Activated T-cell treated with anti-CD3 and anti-CD28 coated beads for 24 hours (primary cell): ENCODE measurements at places on chromosomes 1 and 21.

DNA sequence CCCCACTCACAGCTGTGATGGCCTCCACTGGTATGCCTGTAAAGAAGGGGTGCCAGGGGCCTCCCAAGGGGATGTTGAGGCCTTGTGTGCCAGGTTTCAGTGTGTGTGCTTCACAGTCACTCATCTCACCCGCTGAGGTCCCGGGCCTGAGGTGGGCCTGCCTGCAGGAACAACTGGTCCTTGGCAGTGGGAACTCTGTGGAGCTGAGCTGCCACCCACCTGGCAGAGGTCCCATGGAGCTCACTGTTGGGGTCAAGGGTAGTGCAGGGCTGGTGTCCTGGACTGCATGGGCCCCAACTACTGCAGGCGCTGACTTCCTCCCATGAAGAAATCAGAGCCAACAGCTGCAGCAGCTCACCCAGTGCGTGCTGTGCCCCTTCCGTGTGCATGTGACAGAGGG lies 17.3 kb upstream of the ZNF678 start:
- DNase-seq, result no peak

- no peak for DNase-seq
Observed at GRCh38 chr21:37815893-37816292, 100.4 kb downstream of the KCNJ6 start.

DNA sequence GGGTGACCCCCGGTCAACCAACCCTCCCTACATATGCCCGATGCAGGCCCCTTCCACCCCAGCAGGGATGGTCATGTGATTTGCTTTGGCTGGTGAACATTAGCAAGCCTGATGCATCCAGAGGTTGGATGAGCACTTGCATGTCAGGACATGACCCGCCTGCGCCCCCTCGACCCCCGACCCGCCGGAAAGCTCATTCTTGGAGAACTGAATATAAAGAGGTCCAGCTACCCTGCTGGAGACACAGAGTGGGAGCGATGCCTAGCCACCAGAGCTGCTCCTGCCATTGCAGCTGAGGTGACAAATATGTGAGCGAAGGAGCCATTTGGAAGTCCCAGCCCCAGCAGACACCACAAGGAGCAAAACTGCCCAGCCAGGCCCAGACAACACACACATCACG lies 39.6 kb downstream of the COA6 start:
- no peak for DNase-seq

GRCh38 chr1:109529881-109530456 lies 9.7 kb upstream of the GPR61 start:
- DNase-seq, result no peak

DNA sequence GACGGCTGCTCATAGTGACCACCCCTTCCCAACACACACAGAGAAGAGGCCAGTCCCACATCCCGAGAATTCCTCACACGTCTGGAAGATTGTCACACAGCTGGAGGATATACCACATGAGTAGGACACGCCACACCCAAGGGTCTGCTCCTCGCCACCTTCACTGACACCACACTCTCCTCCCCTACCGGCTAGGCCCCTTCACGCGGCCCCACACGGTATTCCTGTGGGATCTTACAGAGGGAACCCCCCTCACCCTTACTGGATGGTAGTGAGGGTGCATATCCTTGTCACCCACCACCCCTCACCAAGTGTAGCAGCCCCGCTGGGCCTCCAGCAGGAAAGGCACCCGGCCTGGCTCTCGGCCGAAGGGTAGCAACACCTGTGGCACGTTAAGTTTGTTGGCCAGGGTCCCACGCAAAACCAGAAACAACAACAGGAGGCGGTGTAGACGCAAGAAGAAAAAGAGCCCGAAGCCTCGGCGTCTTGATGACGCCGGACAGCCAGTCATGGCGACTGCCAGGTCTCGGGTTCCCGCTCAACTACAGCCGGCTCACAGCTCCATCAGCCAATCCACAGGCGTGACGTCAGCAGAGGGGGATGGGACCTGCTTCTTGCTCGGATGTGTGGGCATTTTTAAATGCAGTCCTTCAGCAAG lies at the start of gene NUP210L:
Gene NUP210L (minus strand): TSS at position 540 of the 658 bp plus-strand sequence.
- no peak for DNase-seq

GRCh38 chr1:2228157-2228594 lies at the start of gene SKI:
Gene SKI (plus strand): TSS chr1:2228319. CDS start chr1:2228767, 448 bp downstream.
- DNase-seq, result no peak

GRCh38 chr1:234556245-234556943 lies 53.6 kb downstream of the IRF2BP2 start:
- DNase-seq, result no peak

GRCh38 chr1:63601912-63602311 lies 8.7 kb downstream of the PGM1 start:
- DNase-seq, result no peak

- DNase-seq, result no peak
Observed at GRCh38 chr1:203477748-203478147, 2.1 kb downstream of the PRELP start.

GRCh38 chr1:203791498-203791897 lies 3.9 kb upstream of the ZBED6 start:
- no peak for DNase-seq

DNA sequence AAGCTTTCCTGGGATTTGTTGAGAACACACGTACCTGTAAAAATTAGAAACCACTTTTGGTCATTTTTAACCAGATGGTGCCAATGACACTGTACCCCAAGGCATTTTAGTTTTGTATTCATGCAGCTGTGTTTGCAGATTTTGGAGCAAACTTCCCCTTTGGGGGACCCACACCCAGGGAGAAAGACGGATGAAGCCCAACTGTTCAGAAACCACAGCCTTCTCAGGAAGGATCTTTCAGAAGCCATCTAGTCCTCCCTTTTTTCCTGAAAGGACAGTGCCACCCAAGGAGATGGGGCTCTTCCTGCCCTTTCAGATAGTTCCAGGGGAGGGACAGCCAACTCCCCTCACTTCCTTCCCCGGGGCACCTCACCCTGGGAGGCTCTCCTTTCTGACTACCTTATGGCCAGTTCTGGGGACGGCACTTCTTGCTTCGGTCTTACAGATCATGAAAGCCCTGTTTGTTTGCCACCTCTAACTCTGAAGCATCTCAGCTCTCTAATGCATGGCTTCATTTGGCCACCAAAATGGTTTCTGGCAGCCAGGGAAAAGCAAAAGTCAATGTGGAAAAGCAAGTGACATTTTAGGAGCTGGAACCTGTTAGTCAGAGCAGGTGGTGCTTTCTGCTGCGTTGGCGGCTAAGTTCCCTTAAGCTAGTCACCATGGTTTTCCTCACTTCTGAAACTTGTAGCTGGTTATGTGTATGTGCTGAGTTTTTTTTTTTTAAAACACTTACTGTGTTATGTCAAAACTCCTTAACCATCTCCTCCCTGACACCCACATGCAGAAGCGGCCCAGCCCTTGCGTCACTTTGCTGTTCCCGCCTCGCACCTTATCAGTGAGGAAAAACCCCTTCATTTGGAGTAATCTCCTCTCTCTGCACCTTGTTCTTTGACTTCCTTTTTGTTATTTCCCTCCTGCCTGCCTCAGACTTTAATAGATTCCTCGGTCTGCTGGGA lies 10.1 kb downstream of the TMCC2 start:
- peak; percentile 44 for DNase-seq

DNA sequence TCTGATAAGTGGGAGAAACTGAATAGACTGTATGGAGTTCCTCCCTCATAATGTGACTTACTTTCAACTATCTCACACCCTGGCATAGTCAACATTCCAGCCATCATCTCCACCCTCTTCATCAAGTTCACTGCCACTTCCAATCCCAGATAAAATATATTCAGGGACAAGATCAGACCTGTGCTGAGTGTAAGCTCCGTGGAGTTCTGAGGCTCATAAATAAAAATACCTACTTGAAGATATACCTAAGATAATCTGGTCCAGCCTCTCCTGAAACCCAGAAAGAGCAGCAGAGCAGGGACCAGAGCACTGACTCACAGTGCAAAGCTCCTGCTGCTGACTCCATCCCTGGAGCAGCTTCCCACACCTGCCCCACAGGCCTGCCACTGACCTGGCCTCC lies 1.7 kb upstream of the LCE7A start:
- DNase-seq, result no peak

- DNase-seq, result no peak
Observed at GRCh38 chr1:71589005-71589404, 508.2 kb upstream of the ZRANB2 start.

- no peak for DNase-seq
Observed at GRCh38 chr1:51927029-51927428, 48.5 kb upstream of the NRDC start.

DNA sequence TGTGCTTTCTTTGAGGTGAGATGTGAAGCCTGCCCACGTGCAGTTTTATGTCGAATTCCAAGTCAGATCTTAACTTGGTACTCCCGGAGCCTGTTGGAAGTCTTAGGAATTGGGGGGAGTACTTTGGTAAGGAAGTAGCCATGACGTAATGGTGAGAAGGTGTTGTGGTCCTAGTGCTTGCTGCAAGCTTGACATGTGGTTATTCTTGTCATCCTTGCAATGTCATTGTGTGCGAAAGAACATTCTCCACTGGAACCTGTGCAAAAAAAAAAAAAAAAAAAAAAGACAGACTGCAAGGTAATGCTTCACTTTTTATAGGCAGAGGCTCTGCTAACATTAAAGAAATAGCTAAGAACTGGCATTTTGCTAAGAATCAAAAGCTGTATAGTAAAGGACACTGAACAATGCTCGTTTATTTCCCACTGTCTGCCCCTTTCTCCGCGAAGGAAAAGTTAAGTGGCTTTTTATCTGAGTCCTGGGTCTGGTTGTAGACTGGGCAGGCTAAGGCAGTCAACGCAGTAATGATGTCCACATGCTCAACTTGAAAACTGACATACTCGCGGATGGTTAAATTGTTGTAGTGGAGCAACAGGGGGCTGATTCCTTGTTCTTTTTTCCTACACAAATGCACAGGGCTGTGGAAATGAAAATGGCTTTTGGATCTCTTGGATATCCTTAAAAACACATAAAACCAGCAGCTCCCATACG lies 2.1 kb downstream of the KAZN start:
- no peak for DNase-seq

DNA sequence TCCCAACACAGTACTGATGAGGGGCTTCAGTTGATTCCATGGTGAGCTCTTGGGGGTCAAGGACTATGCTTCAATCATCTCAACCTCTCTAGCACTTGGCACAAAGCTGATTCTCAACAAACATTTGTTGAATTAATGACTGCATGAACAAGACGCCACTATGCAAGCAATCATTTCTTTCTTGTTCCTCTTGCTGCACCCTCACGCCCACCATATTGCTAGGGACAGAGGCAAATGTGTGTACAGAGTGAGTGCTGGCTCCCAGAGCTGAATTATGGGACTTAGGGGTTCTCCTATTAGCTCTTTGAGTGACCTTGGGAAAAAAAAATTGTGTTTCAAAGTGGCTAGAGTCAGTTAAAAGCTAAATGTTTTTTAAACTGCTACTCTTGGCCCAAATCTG lies 2.5 kb downstream of the ADAR start:
- no peak for DNase-seq

DNA sequence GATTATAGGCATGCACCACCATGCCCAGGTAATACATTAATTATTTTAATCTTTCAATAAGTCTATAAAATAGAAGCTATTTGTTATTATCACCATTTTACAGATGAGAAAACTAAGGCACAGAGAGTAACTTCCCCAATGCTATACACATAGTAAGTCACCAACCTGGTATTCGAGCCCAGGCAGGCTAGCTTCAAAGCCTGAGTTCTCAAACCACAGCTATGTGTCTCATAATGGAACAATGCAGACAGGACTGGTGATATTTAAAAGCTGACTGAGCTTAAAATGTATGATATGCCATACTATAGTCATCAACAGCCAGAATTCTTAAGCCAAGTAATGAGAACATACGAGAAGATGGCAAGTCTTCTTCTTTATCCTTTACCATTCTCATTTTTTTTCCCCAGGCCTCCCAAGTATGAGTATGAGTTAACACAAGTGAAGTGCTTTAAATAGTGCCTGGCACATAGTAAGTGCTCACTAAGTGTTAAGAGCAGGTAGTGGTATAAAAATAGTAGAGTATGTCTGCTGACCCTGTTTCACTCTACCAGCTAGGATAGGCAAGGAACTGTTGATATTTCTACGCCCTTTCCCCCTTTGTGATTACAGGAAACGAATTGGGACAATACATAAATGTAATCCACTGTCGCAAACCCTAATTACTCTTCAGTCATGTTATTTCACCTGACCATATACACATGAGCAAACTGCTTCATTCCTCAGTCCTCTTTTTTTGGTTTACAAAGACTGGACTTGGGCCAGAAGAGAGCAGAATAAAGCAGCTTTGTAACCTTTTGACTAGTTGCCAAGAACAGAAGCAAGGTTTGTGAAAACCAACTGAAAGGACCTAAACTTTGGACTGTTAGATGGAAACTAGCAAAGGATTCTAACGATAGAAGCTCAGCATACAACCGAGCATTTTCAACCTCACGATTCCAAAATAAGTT lies 9.5 kb downstream of the EYA3 start:
- no peak for DNase-seq

- no peak for DNase-seq
Observed at GRCh38 chr1:11272544-11272831, 510 bp upstream of the UBIAD1 start.

DNA sequence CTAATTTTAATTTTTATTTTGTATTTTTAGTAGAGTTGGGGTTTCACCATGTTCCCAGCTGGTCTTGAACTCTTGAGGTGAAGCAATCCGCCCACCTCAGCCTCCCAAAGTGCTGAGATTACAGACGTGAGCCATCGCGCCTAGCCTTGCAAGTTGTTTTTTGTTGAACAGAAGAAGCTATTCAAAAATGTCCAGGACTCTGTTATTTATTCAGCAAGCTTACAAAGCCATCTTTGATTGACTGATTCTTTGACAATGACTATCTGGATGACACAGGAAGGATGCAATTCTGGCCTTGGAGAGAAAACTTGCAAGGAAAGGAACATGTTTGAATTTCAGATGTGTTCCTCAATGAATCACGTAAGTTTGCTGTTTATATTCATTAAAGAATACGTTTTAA lies 63.5 kb downstream of the MAP3K7CL start:
- DNase-seq, result no peak

DNA sequence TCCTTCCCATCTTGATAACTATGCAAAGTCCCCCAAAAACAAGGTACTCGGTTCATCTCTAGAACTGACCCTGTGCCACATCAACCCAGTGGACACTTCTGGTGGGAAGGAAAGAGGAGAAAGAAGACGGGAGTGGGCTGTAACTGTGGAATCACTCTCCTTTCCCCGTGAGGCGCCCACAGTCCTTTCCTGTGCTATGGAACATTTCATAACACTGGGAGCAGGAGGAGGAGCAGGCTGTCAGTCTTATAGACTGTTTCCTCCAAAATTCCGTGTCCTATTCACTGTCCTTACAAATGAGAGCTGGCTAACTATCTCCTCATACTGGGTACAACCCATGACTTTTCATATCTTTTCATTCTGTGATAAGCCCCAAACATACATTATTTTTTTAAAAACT lies 40.7 kb downstream of the PLEKHA6 start:
- no peak for DNase-seq

- DNase-seq, result no peak
Observed at GRCh38 chr1:77406661-77407060, 124.8 kb downstream of the AK5 start.

DNA sequence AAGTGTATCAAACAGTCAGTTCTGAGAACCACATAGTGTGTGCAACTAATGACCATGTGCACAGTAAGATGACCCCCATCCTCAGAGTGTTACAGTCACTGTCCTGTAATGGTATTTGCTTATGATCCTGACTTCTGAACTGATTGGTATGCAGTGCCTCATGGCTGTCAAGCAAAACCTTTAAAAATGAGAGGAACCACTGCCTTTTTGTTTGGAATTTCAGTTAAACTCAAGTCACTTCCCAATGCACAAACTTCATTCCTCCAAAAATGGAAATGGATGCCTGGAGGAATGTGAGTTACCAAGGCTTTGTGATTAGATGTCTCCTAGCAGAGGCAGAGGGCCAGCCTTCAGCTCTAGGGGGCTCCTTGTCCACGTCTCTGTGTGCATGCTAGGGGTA lies 10.5 kb downstream of the C1orf198 start:
- no peak for DNase-seq

GRCh38 chr1:18581420-18581880 lies 49.2 kb upstream of the PAX7 start:
- DNase-seq, result peak; percentile 19
